ENCODE measurements at places on chromosomes 16 and 17.

DNA sequence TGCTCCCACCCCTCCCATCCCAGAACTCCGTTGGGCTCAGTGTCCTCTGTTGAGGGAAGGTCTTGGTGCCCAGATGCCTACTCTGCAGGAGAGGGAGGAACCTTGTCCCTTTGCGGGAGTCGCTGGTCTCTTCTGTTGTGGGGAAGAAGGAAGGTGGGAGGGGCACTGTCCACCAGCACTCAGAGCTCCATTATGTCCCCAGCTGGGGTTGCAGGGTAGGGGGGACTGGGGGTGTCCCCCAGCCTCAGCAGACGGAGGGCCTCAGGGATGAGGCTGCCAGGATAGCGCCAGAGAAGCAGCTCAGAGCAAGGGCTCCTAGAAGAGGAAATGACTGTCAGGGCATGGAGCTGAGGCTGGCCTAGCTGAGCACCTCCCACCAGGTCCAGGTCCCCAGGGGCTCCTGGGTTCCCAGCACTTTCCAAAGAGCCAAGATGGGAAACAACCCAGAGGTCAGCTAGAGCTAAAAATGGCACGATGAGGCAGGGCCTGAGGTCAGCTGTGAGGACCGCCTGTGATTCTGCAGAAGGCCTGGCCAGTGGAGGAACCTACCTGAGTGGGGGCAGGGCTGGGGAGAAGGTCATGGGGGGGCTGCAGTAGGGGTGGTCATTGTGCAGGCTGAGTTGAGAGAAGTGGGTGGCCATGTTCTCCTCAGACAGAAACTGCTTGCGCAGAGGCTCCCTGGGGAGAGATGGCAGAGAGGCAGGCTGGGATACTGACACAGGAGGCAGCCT, 893 bp downstream of the HCFC1R1 start:
- peak; percentile 14 for DNase-seq

DNA sequence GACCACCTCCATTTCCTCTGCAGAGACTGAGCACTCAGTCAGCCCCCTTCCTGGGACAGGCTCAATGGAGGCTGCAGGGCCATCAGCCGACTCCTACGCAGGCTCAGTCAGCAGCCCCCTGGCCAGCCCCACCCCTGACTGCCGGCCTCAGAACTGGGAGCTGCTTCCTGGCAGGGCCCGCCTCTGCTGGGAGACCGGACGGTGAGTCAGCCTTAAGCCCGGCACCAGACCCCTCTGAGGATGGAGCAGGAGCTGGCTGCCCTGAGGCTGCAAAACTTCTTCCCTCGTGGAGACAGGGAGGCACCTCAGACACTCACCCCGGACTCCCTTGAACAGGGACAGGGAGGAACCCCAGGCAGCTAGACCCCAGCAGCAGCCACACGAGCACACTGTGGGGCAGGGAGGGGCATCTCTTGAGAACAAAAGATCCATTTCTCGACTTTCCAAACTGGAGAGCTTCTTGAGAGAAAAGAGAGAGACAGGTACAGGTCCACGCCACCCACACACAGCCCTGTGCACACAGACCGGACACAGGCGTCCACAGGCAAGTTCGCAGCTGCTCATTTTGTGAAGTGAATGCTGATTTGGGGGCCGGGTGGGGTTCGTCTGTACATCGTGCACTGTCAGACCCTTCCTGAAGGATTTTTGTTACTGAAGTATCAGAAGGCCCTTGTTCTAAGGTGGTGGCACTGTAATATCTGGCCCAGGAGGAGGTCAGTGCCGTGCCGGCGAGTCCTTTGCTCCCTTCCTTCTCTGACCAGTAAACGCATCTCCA, 1.3 kb upstream of the TUBB3 start:
- no peak for DNase-seq

GRCh38 chr17:45282683-45283644, 21.1 kb upstream of the SPATA32 start:
- no peak for DNase-seq

DNA sequence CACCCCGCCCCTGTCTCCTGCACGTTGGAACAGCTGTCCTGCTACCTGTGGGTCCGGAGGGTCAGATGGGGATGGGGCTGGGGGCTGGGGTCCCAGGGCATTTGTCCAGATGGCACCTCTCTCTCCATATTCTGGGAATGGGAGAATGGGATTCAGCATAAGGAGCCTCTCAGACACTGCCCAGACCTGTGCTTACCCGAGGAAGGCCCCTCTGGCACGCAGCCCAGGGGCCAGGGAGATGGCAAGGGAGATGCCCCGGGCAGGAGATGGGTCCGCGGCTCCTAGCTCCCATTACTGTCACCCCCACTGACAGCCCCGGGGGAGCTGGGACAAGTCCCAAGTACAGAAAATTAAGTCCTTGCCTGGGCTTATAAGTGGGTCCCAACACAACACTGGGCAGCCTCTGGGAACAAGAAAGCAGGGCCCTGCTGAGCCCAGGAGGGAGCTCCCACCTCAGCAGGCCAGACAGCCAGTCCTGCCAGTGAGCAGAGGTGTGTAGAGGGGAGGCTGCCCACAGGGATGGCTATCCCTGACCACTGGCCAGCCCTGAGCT, 1.8 kb downstream of the VASN start:
- DNase-seq = no peak

DNA sequence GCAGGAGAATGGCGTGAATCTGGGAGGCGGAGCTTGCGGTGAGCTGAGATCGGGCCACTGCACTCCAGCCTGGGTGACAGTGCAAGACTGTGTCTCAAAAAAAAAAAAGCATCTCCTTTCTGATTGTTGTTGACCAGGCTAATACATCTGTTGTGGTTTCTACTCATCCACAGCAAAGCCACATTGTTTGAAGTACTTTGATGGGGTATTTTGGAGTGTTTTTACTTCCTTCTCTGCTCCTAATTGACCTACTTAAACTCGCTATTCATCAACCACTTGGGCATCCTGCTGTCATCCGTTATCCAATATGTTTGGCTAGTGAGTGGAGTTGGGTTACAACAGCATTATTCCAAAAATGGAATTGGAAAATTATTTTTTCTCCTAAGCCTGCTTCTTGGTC, 3.5 kb upstream of the CDC27 start:
- no peak for DNase-seq

DNA sequence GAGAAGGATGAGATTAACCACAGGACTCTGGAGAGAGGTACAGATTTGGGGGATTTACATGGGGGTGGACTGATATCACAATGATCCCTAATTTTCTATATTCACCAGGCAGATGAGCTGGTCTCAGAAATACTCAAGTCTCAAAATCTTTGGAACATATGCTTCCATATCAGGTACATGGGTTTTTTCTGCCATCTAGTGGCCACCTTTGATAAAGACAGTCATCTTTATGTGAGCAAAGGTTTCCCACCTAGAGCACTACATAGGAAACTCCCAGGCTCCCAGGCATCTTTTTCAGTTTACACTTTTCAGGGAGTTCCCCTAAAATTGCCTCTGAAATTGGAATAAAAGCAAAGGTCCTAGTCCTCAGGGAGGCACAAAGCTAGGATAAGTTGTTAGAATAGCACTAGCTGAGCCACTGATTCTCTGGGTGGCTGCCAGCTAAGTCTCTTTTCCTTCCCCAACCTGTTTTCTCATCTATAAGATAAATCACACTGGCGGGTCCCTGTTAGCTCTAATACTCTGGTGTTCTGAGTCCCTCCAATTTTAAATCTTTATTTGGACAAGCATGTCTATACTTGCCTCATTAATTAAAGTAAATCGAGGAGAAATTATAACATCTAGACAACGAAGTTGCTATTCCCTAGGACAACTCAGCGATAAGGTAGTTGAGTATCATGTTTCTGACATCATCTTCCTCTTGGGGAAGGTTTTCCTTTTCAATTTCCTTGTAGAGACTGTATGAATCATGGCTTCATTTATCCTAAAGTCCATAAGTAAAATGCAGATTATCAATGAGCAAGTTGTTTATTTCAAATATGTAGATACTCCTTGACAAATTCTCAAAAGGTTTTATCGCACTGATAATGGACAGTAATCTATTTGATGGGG, 19.0 kb upstream of the MON1B start:
- peak; percentile 1 for DNase-seq

DNA sequence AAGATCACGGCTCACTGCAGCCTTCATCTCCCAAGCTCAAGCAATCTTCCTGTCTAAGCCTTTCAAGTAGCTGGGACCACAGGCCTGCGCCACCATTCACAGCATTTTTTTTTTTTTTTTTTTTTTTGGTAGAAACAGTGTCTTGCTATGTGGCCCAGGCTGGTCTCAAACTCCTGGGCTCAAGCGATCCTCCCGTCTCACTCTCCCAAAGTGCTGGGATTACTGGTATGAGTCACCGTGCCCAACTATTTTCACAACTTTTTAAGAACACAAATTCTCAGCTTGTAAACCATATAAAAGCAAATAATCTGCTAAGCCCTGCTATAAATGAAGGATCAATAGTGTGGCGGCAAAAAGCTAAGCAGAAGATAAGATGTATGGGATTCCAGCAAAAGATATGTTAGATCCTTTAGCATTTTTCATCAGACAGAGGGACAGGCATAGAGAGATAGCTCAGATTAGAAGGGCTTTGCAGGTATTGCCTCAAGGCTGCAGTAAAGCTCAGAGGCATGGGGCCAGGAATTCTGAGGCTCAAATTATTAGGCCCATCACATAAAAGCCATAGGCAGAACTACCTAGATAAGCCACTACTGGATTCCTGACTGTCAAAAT, 55.1 kb downstream of the EMP2 start:
- no peak for DNase-seq

GRCh38 chr16:10965440-10966061, 21.2 kb downstream of the CLEC16A start:
- DNase-seq = no peak

DNA sequence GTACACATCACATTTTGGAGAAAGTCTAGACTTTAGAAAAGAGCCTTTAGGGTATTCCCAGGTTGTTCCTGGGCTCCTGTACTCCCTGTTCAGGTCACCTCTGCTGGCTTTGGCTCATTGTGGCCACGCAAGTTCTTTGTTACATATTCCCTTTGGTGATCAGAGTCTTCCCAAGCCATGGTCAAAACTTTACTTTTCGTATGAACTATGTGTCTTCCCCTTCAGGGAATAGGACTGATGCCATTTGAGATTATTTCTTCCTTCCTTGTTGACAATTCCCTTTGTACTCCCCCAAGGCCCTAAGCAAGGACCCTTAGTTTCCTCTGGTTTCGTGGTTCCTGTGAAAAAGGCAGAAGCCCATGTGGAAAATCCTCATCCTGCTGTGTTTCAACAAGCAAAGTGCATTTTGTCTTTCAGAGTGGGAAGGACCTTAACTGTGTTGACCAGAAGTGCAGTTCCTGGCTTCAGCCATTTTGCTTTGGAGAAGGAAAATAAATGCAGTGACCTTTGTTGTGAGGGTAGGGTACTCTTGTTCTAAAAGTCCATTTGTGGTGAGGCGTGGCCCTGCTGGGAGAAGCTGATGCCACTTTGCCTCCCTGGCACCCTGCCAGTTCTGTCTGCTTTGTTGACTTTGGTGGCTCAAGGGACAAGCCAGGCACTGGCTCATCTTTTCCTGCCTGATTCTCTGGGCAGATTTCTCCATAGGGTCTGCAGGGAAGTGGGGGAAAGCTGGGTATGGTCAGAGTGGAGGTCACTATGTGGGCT, 55.1 kb downstream of the ZNRF1 start:
- no peak for DNase-seq

GRCh38 chr17:51748749-51749604, 409.5 kb downstream of the CA10 start:
- no peak for DNase-seq

DNA sequence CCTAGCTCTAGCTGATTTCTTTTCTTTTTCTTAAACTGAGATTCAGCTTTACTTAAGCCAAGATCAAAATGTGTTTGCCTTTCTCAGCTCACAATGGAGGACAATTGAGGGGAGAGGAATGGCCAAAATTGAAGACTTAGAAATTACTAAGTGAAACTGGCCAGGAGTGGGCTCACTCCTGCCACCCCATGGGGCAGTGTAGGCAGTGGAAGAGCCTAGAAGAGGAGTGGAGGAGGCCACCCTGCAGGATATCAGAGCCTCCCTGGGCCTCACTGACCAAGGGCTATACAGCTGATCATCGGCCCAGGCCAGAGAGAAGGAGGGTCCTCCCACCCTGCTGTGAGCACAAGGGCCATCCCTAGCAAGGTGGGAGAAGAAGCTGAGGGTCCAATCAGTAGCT, 119.8 kb downstream of the CCT6B start:
- no peak for DNase-seq

GRCh38 chr17:67421869-67422273, 44.8 kb downstream of the PITPNC1 start:
- no peak for DNase-seq

- DNase-seq = no peak
Measured at GRCh38 chr17:62707425-62707739, 79.9 kb downstream of the MRC2 start.

GRCh38 chr17:5557485-5557884, 26.8 kb downstream of the NLRP1 start:
- no peak for DNase-seq

DNA sequence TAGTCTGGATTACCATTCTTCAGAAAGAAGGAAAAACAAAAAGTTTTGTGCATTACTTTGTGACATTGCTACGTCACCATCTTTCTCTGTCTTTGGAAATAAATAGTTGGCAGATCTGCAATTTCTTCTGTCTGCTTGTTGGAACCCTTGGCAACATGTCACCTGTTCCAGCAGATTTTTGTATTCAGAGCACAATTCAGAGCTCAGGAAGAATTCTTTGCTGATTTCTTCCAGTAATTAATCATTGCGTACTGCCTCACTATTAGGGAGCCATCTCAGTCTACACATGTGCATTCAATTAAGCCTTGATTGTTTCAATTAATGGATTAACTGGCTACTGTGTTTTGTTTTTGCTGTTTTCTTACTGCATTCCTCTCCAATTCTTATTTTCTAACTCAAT, 467.2 kb downstream of the CDH8 start:
- no peak for DNase-seq

GRCh38 chr17:36726199-36726598, 124.8 kb downstream of the MRM1 start:
- no peak for DNase-seq

GRCh38 chr17:44878627-44879221, 20.5 kb downstream of the EFTUD2 start:
- DNase-seq = no peak

DNA sequence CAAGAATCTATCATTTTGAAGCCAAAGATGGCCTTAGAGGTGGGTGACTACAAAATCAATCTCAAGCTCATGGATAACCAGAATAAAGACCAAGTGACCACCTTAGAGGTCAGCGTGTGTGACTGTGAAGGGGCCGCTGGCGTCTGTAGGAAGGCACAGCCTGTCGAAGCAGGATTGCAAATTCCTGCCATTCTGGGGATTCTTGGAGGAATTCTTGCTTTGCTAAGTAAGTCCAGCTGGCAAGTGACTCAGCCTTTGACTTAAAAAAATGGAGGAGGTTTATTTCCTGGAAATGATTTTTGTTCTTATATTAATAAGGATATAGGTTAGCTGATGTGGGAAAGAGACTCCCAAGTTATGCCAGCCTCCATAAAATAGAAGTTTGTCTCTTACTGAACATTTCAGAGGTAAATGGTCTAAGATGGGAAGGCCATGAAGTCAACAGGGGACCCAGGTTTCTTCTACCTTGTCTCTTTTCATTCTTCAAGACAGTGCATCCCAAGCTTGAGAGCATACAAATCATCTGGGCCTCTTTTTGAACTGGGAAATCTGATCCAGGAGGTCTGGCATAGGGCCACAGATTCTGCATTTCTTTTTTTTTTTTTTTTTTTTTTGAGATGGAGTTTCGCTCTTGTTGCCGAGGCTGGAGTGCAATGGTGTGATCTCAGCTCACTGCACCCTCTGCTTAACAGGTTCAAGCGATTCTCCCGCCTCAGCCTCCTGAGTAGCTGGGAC, 19.8 kb upstream of the TANGO6 start:
- DNase-seq = no peak

GRCh38 chr16:24188751-24189318, 67.3 kb upstream of the CACNG3 start:
- DNase-seq = no peak
